ENCODE measurements at places on chromosomes 5 and 9. TPM values are rescaled to one million over a fixed set of nuclear protein-coding genes. Genes with fewer than 3 reads are reported as not detected.

Gene ADGRD2
- not detected for total RNA-seq

DNA sequence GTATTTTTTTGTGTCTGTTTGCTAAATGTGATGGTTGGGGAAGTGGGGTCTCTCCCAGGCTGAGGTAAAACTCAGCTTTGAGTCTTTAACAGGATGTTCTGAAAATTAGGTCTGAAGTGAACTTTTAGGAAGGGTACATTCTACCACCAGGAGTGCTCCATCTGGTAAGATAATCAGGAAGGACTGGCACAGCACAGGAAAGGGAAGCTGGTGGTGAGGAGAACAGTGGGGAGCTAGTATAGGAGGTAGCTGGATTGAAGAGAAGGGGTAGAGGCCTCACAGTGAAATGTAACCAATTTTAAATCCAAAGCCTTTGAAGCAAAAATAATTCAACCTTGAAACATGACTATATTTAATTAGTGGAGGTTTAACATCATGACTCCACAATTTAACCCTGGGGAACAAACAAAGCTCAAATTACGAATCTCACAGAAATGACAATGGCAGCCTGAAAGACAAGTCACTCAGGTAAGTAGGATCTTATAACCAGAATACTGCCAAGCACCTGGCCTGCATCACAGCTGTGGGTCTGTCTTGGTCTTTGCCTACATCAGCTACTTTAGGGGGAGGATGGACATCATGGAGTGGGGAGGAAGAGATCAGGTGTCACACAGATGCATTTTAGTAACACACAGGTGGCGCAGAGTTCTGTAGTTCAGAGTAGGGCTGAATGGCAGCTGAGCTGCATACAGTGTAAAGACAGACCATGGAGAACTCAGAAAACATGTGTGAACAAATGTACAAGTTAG is 445.3 kb downstream of the DMRT2 start:
- DNase-seq: no peak

Gene RPL35
- total RNA-seq: 1,637 TPM

Gene PDE8B
- total RNA-seq: 0.85 TPM

Gene TAF9
- total RNA-seq: 91.4 TPM

GRCh38 chr9:3246241-3246640 is 279.6 kb downstream of the RFX3 start:
- peak; percentile 5 for DNase-seq

DNA sequence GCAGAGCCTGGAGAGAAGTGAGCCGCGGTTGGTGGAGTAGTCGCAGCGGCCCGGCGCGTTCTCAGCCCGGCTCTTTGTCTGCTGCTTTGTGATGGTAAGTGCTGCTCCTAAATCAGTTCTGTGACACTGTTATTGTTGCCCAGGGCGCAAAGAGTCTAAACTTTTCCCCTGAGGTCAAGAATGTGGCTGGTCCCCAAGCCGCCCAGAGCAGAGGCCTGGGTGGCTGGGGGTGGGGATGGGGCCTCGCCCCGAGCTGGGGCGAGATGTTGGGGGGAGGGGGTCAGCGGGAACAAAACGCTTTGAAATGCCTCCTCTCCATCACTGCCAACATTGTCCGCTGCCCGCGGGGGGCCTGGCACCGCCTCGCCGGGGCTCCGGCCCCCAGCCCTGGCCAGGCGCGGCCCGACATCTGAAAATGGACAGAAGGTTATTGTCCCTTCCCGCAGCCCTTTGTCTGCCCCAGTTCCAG is 11.7 kb upstream of the CERCAM start:
- DNase-seq: no peak

- DNase-seq: peak; percentile 78
Observed at GRCh38 chr9:121369595-121370265, at the start of gene STOM. Gene STOM, minus strand, starts transcription at chr9:121370250. Its CDS starts 63 bp downstream, at chr9:121370187.

GRCh38 chr5:177040814-177041420 is 18.4 kb downstream of the ZNF346 start:
- DNase-seq: peak; percentile 28

DNA sequence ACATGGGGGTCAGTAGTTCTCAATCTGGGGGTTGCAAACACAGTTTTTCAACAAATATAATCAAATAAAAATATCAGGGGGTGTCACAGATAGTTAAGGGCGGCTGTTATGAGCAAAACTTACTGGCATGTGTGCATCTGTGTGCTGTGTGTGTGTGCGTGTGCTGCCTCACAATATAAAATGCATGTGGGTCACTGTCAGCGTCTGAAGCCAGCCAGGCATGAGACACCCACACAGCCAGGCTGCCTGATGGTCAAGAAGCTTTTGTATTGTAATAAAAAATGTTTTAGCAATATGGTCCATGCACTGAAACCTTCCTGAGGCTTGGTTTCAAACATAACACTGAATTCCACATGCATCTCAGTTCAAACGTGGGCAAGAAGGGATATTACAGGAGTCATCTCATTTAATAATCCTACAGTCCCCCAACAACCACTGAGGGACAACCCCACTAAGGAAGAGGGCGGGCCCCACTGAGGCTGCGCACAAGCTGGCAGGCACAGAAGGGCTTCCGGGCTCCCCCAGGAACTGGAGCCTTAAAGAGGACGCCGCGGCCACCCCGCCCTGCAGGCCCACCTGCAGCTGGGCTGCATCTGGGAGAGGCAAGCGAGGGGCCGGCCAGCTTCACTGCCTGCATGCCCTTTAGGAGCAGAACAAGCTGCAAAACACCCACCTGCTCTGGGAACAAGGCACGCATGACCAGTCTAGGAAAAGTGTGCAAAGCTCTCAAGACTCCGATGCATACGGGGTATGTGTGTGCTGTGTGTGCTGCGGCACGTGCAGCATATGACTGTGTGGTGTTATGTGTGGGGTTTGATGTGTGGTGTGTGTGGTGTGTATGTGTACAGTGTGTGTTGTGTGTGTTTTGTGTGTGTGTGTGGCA is 14.1 kb downstream of the SEMA4D start:
- DNase-seq: no peak

DNA sequence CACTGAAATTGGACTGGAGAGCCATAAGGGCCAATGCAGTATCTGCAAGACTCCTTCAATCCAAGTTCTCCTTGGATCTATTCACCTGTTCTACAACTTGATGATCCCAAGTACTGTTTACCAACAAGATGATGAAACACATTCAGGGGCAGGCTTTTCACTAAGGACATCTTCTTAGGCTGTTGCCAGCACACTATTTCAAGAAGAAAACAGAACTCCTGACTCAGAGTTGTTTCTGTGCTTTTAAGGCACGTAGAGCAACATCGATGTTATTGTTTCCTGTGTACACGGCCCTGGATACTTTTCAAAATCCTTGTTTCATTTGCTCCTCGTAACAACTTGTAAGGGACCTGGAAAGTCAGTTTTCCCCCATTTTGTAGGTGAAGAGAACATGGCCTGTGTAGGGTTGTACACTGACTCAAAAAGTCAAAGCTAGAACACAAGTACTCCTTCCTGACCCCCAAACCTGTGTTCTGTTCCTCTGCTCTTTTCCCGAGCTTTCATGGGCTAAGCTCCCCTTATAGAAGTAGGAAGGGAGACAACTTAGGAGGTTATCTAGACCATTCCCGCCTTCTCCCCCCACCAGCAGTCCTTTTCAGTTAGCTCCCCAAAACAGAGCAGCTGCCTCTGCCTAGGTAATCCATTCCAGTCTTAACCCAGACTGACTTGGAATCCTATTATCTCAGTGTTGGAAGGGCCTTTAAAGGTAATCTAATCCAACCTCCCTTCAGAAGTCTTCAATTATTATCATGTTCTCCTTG is 5.2 kb upstream of the MGAT1 start:
- no peak for DNase-seq

Gene EMB
- total RNA-seq: 18.9 TPM

DNA sequence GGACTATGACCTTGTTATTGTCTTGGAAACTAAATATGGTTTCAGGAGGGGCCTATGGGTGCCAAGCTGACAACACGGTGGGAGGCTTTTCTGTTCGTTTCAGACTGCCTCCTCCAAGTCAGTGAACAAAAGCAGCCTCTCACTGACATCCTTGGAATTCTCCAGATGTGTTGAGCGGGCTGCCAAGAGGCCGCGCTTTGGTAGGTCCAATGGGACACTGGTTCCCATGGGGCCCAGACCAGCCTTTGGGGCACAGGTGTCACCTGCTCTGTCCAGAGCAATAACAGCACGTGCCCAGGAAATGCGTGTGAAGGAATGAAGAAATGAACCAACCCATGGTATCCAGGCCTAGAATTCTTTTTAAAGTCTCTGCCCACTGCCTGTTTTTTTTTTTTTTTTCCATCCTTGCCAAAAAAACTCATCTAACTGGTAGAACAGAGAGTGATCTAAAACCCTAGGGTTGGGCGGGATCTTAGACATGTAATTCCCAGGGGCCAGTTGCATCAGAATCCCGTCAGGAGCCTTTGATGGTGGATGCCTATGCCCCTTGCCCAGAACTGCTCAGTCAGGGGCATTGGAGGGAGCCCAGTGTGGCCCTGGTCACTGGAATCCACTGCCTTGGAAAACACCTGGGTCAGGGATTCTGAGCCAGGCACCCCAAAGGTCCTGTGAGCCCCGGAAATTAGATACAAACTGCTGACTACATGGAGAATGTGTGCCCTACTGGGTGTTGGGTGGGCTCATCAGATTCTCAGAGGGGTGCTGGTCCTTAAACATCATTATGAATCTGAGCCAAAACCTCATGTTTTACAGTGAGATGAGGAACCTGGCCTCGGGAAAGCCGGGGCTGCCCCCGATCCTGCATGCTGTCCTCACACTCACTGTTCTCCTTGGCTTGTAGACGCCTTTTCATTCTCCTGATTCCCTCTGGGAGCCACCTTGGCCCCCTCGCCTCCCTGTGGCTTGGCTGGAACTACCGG is 60.1 kb downstream of the GTF3C4 start:
- DNase-seq: no peak

- DNase-seq: no peak
Observed at GRCh38 chr9:130383979-130384676, 60.6 kb upstream of the ASS1 start.

Gene CDH10
- total RNA-seq: 1.4 TPM

DNA sequence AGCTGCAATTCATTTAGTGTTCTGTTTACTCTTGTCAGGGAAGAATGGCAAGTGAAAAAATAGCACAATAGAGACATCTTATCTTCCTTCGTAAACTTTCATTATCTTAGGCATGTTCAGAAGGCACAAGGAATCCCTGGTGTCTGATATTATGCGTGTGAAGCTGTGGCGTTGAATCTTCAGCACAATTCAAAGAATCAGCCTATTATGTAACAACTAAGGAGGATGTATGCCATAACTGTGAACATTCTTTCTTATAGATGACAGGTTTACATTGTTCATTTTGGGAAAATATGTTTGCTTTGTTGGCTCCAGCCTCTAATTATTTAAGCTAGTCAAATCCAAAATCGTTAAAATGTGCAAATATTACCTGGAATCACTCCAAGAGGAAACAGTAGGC is 446.1 kb downstream of the ANXA1 start:
- DNase-seq: peak; percentile 1

- DNase-seq: peak; percentile 84
Observed at GRCh38 chr9:87678650-87679355, 47.1 kb upstream of the CTSL start.

DNA sequence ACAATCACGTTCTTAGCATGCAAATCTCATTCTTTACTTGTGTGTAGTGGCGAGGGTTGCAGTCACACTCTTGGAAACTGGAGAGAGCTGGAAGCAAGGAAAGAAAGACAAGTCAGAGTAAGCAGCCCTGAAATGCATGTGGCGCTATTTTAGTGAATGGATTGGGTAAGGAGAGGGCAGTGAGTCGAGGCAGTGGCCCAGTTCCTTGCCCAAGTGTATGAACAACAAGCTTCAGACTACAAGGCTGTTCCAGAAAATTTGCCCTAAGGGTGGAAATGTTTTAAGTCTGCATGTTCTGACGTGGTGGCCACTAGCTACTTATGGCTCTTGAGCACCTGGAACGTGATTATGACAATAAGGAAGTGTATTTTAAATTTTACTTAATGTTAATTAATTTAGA is 59.4 kb upstream of the PTPN3 start:
- DNase-seq: no peak

GRCh38 chr5:65185468-65185867 is 296.3 kb downstream of the ADAMTS6 start:
- no peak for DNase-seq

- no peak for DNase-seq
Observed at GRCh38 chr9:79193001-79193400, 378.8 kb upstream of the TLE4 start.

DNA sequence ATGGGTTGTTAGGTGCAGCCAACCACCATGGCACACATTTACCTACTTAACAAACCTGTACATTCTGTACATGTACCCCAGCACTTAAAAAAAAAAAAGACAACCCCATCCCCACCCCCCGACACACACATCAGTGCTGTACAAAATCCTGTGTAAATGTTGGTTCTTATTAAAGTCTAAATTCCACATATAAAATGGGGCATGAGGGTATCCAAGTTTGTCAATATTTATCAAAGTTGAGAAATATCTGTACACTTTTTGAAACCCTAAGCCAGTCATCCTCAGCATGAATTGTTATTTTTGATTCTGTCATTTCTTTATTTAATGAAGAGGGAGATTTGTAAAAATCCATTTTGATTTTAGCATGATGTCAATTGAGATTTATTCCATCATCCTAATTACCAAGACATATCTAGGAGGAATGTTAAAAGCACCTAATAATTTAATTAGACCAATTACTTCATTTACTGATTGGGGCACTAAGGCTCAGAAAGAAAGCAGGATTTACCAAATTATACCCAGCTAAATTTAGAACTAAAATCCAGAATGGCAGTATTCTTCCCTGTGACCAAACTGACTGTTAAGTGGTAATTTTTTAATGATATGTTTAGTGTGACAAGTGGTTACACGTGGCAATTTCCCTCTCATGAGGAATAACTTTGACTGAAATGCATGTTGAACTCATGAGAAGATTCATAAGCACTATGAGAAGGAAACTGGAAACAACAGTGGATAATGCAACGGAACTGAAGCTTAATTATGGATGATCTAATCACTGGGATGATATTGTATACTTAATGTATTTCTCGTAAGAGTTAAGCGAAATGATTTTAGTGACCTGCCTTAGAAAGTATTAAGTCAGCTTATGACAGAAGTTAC is 195.9 kb downstream of the SGCD start:
- DNase-seq: no peak

Gene GPX3
- 0.19 TPM for total RNA-seq

DNA sequence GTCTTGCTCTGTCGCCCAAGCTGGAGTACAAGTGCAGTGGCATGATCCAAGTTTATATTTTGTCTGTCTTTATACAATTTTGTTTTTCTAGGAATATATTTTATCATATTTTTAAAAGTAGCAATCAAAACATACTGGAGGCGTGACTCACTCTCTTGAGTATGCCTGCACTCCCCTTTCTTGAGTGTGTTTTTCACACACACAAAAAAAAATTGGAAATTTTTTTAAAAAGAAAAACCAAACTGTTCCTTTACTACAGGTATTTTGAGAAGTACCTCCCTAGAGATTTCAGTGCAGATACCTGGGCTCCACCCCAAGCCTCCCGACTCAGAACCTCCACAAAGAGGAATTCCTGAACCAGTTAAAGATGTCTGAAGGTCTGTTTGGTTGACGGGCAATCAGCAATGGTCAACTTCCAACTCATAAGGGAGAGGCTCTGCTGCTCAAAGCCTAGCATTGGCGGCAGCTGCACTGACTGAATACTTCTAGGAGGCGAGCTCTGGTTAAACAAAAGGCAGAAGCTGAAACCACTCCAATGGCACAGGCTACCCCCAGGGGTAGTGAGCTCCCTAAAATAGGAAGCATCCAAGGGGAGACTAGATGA is 27.4 kb downstream of the PDE6A start:
- no peak for DNase-seq

- DNase-seq: no peak
Observed at GRCh38 chr9:96482476-96482875, 32.5 kb downstream of the HABP4 start.

Gene BARX1
- total RNA-seq: 9.8 TPM

GRCh38 chr9:91606255-91606995 is 182.8 kb upstream of the NFIL3 start:
- DNase-seq: no peak
